ENCODE measurements at places on chromosomes 7 and 10.

GRCh38 chr7:138865843-138866242, 67.8 kb upstream of the ATP6V0A4 start:
- DNase-seq: no peak

- DNase-seq: no peak
Measured at GRCh38 chr7:7920481-7920880, 48.1 kb upstream of the GLCCI1 start.

DNA sequence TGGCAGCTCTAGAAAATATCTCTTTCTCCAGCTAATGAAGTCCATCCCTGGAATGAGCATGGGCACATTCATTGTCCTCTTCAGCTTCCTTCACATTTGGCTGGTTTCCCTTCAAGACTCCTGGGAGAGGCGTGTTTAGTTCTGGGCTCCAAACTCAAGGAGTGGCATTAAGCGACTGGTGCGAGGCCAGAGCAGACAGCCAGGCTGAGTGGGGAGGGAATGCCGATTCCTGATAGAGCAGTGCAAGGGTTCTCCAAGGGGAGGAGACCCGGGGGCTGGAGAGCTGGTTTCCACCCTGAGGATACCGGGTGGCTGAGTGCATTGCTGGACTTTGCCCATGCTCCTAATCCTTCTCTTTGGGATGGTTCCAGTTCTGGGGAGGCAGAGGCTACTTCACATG, 372.1 kb downstream of the RPS24 start:
- DNase-seq: no peak

- DNase-seq: no peak
Measured at GRCh38 chr7:38716397-38716796, 85.2 kb upstream of the AMPH start.

- DNase-seq: no peak
Measured at GRCh38 chr10:125011926-125012705, 70.2 kb downstream of the ZRANB1 start.

DNA sequence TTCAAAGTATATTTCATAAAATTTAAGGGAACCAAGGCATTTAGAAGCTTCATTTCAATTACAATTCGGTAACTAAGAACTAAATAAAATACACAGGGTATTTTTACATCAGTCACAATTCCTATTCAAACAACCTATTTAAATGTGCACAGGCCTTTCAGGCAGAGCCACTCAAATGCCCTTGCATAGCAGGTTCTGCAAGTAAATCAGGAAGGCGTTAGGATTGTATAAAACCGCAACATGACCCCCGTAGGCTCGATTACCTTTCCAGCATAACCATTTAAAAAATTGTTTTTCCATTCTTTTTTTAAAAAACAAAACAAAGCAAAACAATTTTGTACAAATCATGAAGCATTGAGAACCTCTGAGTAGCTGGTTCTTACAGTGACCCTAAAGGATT, 289.9 kb upstream of the SP8 start:
- no peak for DNase-seq

DNA sequence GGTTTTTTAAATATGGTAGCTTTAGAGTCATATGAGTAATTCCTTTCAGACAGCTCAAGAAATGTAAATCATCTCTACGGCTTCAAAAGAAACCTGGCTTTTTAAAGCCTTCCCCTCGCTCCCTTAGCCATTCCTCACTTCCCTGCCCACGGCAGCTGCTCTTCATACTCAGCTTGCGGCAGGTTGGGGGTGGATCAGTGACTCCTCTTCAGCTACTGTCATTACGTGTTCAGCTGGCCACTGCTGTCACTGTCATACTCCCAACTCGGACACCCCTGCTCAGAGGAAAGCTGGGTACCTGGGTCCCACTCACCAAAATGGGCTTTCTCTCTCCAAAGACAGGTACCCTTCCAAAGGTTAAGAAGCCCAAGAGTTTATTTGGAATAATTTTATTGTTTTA, 6.6 kb downstream of the YWHAG start:
- DNase-seq: peak; percentile 36

DNA sequence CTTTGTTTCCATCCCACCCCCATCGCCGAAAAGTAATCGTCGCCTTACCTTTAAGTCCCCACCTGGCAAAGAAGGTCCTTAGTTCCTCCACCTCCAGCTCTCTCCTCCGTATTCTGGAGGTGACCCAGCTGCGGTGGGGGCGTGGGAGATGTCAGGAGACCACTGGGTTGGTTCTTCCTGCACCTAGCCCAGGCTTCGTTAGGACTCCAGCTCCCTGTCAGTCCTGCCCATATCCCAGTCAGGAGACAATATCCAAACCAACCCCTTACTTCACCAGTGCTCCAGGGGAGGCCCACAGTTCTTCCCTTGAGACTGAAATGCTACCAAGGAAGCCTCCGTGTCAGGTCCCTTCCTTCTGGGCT, 693 bp downstream of the ADIRF start:
- DNase-seq: no peak

- peak; percentile 71 for DNase-seq
Measured at GRCh38 chr10:103759100-103759781, 96.1 kb downstream of the SH3PXD2A start.

- DNase-seq: no peak
Measured at GRCh38 chr7:92634205-92634604, 44.0 kb upstream of the FAM133B start.

GRCh38 chr10:97332591-97333350, 1.8 kb downstream of the FRAT2 start:
- peak; percentile 85 for DNase-seq

- no peak for DNase-seq
Measured at GRCh38 chr10:103246324-103246723, 637 bp downstream of the RPEL1 start.

- peak; percentile 95 for DNase-seq
Measured at GRCh38 chr7:36119005-36119706, 33.9 kb upstream of the EEPD1 start.

DNA sequence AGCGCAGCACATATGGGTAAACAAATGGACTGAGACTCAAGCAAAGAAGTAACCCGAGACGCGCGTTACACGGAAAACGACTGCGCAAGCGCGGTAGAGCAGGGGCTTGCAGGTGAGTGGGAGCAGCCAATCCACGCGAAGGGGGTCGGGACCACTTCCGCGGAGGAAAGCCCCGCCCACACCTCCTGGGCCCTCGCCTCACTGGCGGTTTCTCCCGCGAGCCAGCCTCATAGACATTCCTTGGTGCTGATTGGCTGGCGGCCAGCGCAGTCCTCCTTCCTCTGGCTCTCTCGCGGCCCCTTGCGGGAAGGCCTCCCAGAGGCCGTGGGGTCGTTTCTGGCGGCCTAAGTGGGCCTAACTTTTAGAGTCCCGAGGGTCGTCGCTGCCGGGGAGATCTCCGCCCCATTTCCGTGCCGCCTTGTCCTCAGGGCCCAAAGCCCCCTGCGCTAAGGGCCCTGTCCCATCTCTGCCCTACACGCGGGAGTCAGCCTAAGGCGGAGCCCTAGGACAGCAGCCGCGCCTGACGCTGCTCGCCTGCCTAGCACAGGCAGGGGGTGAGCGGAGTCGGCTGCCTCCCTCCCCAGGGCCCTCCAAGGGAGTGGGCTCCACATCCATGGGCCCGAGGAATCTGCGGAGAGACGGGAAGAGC, 9.1 kb upstream of the FXYD4 start:
- peak; percentile 86 for DNase-seq

DNA sequence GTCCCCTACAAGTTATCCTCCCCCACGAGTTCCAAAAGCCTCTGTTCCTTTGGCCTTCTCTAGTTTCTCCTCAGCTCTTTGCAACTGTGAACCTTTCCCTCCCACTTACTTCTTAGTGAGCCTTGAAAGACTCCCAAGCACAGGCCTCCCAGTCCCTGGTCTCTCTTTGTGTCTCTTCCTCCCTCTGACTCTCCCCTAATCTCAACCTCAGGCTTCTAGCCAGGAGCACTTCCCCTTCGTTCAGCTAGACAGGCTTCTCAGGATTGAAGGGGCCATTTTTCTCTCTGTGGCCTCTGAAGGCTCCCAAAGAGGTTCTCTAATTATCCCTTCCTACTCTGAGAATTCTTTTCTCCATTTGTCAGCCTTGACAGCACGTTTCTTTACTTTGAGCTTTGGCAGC, 50.2 kb upstream of the PHYHIPL start:
- no peak for DNase-seq

GRCh38 chr10:124175701-124176348, 82.4 kb upstream of the CHST15 start:
- no peak for DNase-seq

- DNase-seq: no peak
Measured at GRCh38 chr7:131131012-131131745, 196.5 kb upstream of the MKLN1 start.

- DNase-seq: peak; percentile 91
Measured at GRCh38 chr10:17989908-17990767, 38.4 kb downstream of the SLC39A12 start.

GRCh38 chr10:48199580-48200377, 74.7 kb downstream of the FRMPD2 start:
- peak; percentile 89 for DNase-seq

DNA sequence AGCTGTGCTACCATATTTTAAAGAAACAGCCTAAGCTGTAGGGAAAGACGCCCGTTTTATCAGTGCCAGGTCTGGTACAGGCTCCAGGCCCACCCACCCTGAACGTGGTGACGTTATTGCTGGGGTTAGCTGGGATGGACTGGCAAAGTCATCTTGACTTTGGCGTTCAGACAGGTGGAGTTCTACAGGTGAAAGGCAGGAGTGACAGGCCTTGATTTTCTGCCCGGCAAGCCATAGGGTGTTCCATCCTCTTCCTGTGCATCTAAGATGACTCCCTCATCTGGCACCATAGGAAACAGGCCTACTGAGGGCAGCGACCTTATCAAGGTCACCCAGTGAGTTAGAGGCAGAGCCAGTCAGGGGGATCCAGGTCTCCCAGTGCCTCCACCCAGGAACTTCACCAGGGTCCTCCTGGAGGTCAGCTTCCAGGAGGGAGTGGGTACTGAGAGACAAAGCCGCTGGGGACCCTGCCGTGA, 41.6 kb downstream of the HK1 start:
- no peak for DNase-seq

DNA sequence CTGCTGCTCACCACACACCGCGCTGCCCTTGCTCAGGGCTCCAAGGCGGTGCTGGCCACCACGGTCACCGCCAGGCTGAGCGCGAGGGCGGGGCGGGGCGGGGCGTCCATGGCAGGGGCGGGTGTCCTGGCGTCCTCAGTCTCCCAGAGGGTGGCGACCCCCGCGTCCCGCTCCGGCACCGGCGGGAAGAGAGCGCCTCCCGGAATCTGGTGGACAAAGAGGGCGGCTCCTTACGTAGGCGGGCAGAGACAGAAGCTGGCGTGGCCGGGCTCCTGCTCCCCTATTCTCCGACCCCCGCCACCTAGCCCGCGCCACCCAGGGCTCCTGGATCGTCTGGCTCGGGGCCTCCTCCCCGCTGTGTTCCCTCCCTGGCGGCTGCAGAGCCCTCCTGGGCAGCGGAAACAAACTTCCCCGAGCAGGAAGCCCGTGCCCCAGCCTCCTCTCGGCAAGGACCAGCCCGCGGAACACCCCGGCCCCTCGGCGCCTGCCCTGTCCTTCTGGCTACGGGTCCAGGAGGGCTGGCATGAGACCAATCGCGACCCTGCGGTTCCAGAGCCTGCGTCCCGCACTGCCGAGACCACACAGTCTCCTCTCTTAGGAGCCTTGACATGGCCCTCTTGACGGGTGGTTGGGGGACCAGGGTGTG, 133.8 kb upstream of the ZNF92 start:
- peak; percentile 8 for DNase-seq

DNA sequence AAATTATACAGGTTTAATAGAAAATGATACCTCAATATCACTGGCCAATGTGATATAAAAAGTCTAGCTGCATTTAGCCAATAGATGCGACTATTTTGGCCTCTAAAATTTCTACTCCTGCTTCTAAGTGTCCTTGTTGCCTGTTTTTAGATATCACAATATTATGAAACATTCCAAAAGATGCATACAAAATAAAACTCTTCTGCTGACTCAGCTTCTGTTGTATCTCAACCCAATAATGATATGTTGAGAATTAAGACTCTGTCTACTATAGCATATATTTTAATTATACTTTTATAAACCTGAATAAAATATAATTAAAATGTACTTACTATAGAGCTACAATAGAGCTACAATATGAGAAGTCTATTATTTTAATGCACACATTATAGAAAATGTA, 661.0 kb upstream of the TEX47 start:
- no peak for DNase-seq

- DNase-seq: peak; percentile 43
Measured at GRCh38 chr10:62384447-62385081, 10.4 kb downstream of the ZNF365 start.

DNA sequence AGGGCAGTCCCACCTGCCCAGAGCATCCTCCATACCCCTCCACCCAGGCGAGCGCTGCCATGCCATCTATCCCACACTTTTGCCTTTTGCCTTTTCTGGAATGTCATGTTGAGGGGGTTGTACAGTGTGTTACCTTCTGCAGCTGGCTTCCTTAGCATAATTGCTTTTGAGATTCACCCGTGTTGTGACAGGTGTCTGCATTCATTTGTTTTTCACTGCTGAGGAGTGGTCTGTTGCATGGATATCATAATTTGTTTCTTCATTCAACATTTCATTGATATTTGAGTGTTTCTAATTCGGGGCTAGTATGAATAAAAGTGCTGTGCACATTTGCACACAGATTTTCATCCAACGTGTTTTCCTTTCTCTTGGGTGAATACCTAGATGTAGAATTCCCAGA, 353.9 kb downstream of the PAXIP1 start:
- no peak for DNase-seq

GRCh38 chr10:18179891-18180290, 39.7 kb downstream of the CACNB2 start:
- DNase-seq: no peak

DNA sequence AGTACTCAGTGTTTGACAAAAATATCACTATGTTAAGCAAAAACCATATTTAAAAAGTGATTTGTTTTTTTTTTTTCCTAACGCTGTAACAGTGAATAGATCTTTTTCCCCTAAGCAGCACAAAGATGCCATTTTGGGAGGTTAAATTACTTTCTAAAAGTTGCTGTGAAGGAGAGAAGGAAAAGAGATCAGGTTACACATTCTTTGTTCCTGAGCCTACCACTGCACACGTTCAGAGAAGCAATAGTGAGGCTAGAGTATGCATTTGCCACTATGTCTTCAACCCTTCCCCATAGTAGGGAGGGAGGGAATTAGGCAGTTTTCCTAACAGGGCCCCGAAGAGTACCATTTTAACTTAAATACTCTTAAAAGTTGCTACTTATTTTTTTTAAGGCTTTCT, 38.9 kb downstream of the BMPR1A start:
- peak; percentile 80 for DNase-seq

- DNase-seq: peak; percentile 53
Measured at GRCh38 chr7:129188372-129188891, at the start of gene SMO. TSS of gene SMO (plus strand) at chr7:129188633. CDS start at chr7:129189152, 519 bp downstream.

DNA sequence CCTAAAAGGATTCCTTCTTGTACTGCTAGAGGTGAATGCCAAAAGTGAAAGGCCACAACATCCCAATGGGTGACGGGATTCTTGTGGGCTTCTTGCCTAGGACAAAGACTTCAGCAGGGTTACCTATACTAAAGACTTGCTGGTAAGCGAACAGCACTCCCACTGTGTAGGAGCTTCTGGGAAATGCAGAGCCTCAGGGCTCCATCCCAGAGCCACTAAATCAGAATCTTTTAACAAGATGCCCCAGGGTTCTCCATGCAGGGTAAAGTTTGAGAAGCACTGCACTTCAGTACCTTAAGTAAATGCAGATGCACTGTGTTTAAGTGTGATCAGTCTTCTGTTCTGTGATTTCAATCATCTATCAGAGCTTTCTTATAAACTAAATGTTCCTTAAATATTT, 266.9 kb upstream of the KLF14 start:
- no peak for DNase-seq
